Effector CD8-positive, alpha-beta T cell (primary cell): ENCODE measurements at places on chromosomes 11 and 22.

DNA sequence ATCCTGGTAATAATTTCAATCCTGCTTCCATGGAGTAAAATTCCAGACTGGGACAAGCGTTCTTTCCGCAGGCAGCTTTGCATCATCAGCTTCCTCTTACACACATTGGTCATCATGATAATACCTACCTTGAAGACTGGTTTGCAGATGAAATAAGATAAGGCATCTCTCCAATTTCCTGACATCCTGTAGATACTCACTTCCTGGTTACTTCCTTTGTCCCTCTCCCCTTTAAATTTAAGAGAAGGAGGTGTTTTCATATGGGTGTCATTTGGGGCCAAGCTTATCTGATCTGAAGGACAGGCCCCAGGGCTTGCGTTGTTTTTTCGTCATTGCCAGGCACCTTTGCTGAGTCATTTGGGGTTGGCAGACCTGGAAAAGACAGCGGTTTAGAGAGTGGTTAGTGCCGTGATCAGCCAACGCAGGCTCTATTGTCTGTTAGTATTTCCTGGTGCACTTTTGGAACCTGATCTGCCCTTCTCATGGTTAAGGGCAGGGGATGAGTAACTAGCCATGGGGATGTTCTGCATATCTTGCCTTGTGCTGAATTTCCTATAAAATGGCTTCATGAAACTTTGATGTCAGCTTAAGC is 24.1 kb downstream of the GRAMD1B start:
- DNase-seq = no peak

GRCh38 chr22:27068121-27068520 is 410.7 kb downstream of the MIAT start:
- DNase-seq = no peak

GRCh38 chr11:100555931-100556330 is 131.2 kb upstream of the ARHGAP42 start:
- DNase-seq = no peak

DNA sequence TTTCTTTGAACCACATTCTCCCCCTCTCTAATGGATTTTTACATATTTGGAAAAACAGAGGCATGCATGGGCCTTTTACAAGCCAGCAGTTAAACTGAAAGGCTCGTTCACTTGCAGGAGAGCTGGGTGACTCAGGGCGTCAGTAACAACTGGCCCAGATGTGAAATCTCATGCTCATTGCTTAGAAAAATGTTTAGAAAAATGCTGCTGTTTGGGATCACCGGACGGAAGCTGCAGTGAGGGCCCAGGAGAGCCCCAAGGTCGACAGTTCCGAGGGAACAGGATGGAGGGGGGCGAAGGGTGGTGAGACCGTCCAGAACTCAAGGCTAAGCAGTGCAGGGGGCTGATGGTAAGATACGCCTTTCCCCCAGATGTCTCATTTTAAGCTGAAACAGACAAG is 41.7 kb upstream of the SMTN start:
- no peak for DNase-seq

GRCh38 chr11:100759106-100759505 is 72.0 kb downstream of the ARHGAP42 start:
- no peak for DNase-seq

DNA sequence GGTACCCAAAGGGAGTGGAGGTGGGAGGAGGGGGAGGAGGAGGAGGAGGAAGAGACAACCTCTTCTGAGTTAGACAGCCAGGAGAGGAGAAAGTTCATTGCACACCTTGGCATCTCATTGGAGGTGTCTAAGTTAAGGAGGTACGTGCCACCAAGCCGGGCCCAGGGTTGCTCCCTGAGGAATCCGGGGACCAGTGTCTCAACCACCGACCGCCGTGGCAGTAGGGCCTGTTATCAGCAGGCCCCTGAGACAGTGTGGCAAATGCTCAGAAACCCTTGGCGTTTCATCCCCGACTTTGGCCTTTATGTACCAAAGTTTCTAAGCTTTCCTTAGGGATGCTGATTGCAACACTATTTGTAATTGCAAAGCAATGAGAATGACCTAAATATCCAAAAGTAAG is 95.0 kb upstream of the NNMT start:
- no peak for DNase-seq

DNA sequence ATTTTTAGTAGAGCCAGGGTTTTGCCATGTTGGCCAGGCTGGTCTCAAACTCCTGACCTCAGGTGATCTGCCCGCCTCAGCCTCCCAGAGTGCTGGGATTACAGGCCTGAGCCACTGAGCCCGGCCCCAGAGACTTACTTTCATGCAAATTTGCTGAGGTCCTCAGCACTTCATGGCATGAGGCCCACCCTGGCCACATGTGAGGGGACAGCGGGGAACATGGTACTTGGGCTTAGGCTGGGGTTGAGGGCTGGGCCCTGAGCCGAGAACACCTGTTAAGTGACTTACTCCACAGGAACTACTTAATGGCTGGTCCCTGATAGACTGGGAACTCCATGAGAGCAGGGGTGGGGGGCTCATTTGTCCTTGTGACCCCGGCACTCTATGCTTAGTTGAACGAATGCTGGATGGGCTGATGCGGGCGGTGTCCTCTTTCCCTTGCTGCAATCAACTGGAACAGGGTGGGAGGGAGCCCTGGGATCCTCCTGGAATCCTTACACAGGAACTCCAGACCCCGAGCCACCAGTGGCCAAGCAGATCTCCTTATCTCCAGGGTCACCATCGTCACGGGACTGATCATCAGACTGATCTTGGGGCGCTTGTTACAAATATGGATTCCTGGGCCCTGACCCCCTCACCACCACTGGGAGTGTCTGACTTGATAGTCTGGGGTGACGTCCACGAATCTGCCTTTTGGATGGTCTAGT is 1.0 kb downstream of the VSIG10L2 start:
- DNase-seq = no peak

DNA sequence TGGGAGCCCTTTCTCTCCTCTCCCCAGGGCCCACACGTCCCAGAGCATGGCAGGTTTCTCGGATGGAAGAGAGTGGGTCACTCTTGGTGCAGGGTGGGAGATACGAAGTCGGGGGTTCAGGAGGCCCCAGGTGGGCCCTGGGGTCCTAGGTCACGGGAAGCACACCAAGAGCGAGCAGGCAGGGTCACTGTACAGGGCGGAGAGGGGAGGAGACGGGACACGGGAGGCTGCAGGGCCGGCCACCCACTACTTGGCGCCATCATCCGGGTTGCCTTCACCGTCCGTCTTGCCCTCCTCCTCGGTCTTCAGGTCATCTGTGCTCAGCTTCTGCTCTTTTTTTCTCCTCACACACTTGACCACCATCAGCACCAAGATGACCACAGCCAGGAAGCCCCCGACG is 9.8 kb downstream of the SCN2B start:
- no peak for DNase-seq

GRCh38 chr11:126115816-126116331 is 53.2 kb upstream of the CDON start:
- no peak for DNase-seq

DNA sequence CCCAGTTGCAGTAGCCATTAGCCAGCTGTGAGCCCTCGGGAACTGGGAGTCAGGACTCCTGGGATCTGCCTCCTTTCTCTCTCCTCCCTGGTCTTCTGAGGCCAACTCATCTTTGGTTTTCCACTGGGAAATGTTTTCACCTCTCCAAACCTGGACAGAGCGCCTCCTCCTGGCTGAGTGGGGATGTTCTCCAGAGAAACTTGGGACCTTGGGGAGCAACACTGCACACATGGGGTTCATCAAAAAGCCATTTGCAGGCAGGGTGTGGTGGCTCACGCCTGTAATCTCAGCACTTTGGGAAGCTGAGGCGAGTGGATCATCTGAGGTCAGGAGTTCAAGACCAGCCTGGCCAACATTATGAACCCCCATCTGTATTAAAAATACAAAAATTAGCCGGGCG is 145.4 kb downstream of the NECTIN1 start:
- DNase-seq = no peak

DNA sequence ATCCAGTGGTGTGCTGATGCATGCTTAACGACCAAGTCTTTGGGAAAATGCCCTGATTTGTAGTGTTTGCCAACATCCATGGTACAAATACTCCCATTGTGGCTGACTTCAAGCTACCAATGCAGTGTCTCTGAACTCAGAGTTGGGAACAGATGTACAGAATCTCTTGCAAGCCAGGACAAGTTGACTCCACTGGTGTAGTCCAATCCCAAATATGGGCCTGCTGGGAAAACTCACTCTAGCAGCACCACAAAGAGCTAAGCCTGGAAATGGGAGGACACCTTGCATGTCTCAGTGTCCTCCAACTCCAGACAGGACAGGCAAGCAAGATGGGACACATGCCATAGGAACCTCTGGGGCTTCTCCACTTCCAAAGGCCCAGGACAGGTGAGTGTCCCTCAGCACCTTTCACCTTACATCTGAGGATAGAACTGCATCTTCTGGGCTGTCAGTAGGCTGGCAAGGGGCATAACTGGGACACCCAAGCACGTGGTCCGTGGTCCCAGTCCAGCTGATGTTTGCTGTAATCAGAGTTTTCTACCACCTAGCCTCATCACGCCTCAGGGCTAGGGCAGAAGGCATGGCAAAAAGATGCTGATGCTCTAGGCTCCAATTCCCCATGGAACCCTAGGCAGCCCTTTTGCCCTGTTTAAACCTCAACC is 6.5 kb downstream of the LMO1 start:
- no peak for DNase-seq

DNA sequence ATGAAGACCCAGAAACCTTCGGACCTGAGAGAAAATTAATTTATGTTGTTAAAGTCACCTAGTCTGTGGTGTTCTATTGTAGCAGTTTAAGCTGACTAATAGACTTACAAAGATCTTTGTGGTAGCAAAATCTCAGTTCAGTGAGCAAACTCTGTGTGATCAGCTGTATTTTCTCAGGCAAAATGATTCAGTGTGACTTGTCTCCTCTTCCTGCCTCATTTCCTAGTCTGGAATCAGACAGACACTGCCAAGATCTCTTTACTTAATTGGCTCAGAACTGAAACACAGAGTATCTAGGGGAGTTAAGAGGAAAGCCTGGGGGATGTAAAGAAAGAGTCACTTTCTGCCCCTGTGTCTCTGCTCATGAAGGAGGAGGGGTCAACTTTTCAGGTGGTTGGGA is 564.7 kb downstream of the KCNA4 start:
- no peak for DNase-seq

GRCh38 chr11:10309163-10310093 is 4.6 kb downstream of the ADM start:
- DNase-seq = no peak

- DNase-seq = no peak
Measured at GRCh38 chr11:859394-860131, 16.9 kb downstream of the TSPAN4 start.

GRCh38 chr22:23138584-23139435 is 3.0 kb downstream of the RSPH14 start:
- DNase-seq = no peak

DNA sequence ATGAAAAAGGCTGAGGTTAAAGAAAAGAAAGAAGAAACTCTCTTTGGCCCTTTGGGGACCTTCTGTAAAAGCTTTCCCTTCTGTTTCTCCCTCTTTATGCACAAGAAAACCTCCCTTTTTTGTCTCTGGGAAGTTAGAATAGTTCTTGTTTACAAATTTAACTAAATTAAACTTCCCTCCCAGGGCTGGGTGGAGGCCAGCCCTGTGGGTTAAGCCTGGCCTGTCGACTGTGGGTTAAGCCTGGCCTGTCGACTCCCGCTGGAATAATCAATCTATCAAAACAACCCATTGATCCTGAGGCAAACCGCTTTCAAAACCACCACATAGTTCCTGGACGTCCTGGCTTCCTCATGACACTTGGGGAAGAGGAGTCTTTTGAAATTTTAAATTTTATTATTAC is 1.2 kb upstream of the DRG1 start:
- DNase-seq = no peak

DNA sequence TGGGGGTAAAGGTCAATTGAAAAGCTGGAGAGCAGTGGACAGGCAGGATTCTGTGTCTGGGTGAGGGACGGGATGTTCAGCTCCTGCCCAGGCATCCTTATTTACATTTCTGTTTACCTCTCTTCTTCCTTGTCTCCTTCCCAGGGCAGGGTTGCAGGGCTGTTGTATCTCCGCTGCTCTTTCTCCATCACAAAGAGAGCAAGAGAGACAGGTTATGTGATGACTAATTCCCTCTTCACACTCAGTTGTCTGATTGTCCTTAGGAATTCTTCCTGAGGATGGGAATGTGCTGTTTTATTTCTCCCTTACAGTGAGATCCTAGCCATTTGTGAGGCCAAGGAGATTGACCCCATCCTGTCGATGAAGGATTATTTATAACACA is 104.9 kb downstream of the VPREB1 start:
- DNase-seq = no peak

- DNase-seq = no peak
Measured at GRCh38 chr11:6736495-6737121, 35.2 kb downstream of the OR2AG2 start.

DNA sequence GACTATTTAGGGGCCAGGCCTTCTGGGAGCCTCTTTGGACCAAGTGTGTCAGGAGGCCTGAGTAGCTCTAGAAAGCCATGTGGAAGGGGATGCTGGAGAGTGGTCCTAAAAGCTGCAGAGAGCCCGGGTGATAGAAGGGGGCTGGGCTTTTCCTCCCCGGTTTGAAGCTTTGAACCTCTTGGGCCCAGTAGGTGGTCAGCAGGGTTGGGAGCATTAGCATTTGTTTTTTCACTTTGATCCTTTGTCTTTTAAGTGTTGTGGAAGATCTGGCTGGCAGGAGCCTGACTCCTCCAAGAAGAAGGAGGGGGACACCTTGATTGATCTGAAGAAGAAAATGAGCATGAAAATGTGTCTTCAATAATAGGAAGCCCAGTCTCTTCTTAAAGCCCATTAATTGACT is 596.6 kb downstream of the INSC start:
- DNase-seq = no peak

- no peak for DNase-seq
Measured at GRCh38 chr22:21074102-21074715, 28.5 kb downstream of the LRRC74B start.

DNA sequence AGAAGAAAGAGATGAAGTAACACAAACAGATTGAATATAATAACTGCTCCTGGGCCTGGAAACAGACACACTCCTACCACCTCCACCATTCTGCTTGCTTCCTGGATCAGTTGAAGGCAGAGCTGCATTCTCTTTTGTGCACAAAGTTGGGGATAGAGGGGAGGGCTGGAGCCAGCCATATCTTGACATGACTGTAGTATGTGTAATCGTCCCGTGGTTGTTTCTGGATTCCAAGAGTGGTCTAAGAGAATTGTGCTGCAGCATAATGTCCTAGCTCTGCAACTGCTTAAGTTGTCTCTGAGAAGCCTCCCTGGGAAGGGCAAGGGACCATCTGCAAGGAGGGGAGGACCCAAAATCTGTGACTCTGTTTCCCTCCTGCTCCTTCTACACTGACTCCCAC is 3.2 kb downstream of the CRY2 start:
- no peak for DNase-seq

GRCh38 chr22:19199479-19199878 is 20.9 kb upstream of the SLC25A1 start:
- DNase-seq = no peak

DNA sequence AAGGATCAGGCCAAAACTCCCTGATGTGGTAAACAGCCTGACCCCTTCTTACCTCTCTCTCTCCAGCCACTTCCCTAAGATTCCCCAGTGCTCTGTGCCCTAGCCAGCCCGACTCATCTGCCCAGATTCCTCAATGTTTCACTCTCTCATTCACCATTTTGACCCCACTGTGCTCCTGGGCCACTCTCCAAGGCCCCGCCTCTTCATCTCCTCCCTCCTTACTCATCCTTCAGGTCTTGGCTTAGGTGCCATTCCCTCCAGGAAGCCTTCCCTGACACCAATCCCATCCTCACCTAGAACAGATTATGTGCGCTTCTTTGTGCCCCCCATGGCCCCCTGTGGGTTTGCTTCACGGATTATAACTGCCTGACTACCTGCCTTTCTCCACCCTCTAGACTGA is 13.2 kb downstream of the SLC43A3 start:
- DNase-seq = no peak
